CD4-positive, alpha-beta memory T cell (primary cell): ENCODE measurements at places on chromosomes 16 and 17. TPM values are rescaled to one million over a fixed set of nuclear protein-coding genes. Genes with fewer than 3 reads are reported as not detected.

DNA sequence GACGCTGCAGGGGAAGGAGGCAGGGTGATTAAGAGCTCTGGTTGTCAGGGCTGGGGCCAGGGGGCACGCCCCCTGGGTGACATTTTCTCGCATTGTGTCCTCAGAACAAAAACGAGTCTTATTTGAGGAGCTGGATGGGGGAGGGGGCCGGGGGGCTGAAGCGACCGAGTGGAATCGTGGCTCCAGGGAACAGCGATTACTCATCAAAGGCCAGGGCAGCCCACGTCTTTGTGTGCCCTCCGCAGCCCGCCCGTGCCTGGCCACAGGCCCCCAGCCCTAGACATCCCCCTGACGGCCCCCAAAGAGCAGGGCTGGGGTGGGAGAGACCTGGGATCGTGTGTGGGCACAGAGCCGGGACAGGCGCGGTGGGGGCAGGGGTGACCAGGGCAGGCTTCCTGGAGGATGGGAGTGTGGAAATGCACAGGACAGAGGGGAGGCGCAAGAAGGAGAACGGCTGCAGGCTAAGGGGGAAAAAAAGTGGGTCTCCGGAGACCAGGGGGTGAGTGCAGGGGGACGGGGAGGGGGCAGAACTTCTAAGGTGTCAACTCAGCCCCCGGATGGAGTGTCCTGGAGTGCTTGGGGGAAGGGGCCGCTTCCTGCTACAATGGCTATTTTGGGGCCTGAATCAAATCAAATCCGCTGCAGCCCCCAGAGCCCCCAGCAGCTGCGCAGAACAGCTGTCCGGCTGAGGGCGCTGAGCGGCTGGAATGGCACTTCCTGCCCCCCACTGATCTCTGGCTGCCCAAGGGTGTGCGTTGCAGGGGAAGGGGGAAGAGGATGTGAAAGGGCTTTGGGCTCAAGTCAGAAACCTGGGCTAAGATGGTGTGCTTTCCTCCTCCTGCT, 24.0 kb upstream of the PHB1 start:
- no peak for DNase-seq

DNA sequence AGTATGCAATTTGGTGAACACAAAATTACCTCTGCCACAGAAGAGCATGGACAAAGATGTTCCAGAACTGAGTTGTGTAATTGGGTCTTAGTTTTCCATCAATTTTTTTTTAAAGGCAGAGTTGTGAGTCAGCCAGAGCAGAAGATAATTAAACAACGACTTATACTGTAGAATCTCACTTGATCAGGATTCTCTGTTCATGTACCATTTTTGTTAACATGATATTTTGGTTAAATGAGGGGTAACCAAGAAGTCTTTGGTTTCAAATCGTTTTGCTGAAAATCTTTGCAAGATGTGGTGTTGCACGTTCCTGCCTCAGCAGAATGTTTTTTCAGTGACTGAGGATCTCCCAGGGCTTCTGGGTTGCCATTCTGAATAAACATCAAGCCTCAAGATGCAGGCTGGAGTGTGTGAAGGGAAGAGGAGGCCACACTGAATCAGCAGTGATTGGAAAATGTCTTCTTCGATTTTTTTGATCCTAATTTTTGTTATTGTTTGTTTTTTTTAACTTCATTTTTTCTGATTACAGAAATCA, 232.6 kb upstream of the IRX3 start:
- DNase-seq = no peak

DNA sequence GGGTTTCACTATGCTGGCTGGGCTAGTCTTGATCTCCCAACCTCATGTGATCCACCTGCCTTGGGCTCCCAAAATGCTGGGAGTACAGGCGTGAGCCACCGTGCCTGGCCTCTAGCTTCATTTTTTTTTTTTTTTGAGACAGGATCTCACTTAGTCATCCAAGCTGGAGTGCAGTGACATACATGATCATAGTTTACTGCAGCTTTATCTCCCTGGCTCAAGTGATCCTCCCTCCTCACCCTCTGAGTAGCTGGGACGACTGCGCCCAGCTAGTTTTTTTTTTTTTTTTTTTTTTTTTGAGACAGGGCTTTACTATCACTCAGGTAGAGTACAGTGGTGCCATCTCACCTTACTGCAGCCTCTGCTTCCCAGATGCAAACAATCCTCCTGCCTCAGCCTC, 9.7 kb downstream of the RPA1 start:
- no peak for DNase-seq

The SLC16A6 gene
- 7.4 TPM for total RNA-seq

GRCh38 chr16:9053006-9053601, 38.3 kb upstream of the HAPSTR1 start:
- no peak for DNase-seq

- DNase-seq = no peak
Measured at GRCh38 chr16:85392756-85393673, 220.1 kb upstream of the GSE1 start.

DNA sequence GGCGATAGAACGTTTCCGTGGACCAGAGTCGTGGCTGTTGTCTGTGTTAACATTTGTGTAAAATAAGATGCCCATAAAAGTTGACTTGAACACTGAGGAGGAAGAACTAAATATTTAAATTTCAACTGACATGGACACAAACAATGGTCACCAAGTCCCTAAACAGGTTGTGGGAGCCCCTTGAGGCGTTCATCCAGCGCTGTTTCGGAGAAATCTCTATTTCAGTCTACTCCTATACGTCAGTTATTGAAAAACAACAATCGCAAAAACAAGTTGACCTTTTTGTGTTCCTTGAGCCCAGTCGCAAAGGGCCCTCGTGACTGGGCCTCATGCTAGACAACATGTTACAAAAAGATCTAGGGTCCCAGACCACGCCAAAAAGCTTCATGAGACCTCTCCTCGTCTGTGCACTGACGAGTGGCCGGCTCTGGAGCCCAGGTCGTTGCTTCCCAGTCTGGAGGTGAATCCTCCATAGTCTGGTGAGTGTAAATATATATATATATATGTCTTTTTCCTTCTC, 439 bp upstream of the TMEM231 start:
- no peak for DNase-seq

The MYH1 gene
- not detected for total RNA-seq

DNA sequence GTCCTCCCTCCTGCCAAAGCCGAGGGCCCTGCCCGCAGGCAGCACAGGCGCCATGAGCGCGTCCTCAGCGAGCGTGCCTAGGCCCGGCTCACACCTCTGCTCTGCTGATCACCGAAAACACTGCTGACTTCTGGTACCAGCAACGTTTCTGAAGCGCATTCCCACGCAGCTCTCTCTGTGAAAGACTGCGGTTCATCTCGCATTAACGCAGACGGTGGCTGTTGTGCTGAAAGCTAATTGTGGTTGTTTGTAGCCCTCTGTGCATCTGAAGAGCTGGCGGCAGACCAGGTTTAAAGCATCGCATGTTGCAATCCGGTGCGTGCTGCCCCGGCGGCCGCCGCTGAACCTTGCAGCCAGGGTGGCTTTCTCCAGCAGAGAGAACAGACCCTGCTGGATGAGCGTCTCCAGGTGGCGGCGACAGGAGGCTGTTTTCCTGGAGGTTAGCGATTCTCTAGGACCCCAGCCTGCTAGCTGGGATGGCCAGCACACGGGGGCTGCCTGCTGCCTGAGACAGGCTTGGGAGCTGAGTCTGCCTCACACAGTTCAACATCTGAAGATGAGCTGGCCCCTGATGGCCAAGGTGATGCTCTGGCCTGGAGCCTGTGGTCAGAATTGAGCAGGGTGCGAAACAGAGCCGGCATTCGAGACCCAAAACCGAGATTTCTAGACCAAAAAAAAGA, 49.8 kb upstream of the CHMP6 start:
- DNase-seq = no peak

DNA sequence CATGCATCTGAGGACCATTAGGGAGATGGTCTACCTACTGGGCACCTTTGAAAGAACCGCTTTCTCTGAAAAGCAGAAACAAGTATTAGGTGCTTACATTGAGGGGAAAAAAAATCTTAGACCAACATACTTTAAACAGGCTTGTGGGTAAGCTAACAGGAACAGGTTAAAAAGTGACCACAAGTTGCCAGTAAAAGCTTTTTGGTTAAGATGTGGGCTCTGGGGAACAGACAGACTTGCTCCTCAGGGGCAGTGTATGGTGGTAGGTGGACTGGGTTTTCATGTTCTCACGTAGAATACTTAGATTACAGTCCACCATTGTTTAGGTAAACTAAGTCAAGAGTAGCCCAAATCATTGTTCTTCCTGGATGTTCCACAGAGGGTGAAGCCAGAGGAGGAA, 41.2 kb downstream of the REXO5 start:
- DNase-seq = no peak

DNA sequence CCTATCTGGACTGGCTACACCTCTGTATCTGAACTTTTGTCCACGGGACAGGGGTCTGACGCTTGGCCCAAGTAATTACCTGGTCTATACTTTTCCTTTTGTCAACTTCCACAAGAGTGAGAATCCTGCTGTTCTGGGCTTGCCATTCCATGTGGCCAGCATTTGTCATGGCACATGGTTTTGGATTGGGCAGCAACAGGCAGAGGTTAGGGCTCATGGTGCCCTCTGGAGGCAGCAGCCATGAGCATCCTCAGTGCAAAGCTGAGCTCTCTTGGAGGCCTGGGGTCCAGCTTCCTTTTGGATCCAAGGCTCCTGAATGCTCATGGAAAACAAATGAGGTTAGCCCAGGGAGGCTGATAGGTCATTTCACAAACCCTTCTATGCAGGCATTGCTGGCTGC, 7.5 kb upstream of the EDC4 start:
- no peak for DNase-seq

DNA sequence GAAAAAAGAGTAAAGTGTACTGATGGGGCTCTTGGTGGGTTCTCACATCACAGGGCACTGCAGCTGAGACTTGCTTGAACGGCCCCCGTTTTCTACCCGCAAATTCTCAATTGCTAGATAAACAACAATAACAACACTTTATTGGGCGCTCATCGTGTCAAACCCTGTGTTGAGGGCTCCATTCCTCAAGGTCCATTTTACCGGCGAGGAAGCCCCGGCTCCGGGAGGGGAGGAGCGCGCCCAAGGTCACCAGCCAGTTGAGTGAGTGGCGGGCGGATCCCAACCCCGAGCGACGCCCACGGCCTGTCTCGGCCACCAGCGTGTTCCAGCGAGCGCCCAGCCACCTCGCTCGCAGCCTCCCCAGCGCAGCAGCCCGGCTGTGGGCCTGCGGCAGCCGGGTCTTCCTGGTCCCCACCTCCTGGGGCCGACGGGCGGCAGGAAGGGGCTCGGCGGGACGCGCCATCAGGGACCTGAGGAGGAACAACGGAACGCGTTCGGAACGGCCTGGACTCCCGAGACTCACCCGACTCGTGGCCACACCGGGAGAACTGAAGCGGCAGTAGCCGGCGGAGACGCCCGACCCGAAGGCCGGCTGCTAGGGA, 373 bp downstream of the CMC2 start:
- DNase-seq = no peak

The ABCA8 gene
- not detected for total RNA-seq

GRCh38 chr17:9893411-9894012, 11.6 kb downstream of the RCVRN start:
- DNase-seq = no peak

The SPN gene
- total RNA-seq = 175 TPM

The FAM222B gene
- total RNA-seq = 23.0 TPM

- DNase-seq = no peak
Measured at GRCh38 chr17:15490634-15491261, 23.3 kb upstream of the CDRT4 start.

GRCh38 chr16:10579965-10580882, at the start of gene EMP2:
EMP2 (minus strand) TSS chr16:10580598; CDS start chr16:10547617, 32,981 bp downstream.
- no peak for DNase-seq

- no peak for DNase-seq
Measured at GRCh38 chr16:66133643-66134338, 232.7 kb upstream of the CDH5 start.

The PLXDC1 gene
- total RNA-seq = 15.8 TPM

DNA sequence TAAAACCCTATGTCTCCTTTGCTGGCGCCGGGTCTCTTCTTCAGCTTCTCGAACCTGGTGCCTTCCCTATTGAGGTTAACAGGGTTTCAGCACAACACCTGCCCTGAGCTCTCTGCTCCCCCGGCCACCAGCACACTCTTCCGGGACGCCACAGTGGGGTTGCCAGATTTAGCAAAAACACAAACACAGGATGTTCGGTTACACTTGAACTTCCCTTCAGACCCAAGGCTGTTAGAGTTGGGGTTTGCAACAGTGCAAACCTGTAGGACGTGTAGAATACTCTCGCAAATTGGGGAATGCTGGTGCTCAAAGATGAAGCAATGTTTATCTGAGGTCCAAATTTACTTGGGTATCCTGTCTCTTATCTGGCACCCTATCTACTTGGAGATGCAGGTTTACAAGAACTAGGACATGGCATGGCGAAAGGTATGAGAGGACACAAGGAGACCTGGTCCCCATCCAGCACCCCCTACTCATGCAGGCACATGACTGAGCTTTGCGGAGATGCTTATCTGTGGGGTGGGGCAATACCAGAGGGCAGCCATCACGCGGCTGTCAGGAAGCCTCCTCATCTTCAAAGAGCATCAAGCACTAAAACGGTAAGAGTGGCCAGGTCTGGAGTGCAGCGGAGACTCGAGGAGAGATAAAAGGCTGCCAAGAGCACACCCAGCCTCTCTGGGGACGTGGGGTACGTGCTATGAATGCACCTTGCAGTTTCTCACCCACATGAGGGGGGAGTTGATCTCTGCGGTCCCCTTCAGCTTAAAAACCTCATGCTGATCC, 52.8 kb downstream of the SDK2 start:
- DNase-seq = peak; percentile 71

The SGCA gene
- not detected for total RNA-seq

DNA sequence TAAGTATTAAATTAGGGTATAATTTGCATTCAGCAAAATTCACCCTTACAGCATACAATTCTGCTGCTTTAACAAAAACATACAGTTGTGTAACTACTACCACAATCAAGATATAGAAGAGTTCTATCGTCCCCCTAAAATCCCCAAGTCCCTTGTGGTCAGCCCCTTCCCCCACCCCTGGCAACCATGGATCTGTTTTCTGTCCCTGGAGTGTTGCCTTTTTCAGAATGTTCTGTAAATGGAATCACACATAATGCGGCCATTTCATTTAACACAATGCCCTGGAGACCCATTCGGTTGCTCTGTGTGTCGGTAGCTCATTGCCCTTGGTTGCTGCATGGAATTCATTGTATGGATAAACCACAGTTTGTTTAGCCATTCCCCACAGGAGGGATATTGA, 190.2 kb downstream of the IRX5 start:
- no peak for DNase-seq

DNA sequence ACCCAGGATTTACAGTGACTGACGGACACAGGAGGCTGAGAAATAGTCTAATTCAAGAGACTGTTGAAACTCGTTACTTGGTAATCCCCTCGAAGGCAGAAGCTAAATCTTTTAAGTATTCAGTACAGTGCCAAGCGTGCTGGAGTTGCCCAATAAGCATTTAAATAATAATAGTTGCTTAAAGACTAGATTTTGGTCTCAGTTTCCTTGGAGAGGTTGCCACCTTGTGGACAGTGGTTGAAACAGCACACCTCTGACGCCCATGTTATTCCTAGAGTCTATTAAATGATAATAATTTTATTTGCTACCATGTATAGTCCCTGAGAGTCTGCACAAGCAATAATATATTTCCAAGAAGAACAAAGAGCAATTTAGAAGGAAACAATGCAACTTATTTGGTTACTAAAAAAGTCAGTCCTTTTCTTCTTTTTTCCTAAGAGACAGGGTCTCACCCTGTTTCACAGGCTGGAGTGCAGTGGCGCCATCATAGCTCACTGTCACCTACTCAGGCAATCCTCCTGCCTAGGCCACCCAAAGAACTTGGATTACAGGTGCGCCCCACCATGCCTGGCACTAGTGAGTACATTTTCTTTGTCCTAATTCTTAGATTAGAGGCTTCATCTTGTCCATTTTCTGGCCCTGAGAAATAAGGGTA, 138.0 kb upstream of the NUDT7 start:
- no peak for DNase-seq

GRCh38 chr17:78230252-78230962, 1.0 kb upstream of the TMEM235 start:
- no peak for DNase-seq

GRCh38 chr16:81519301-81520150, 74.9 kb downstream of the CMIP start:
- no peak for DNase-seq
